Fibroblast of skin of left biceps (primary cell): ENCODE measurements at places on chromosomes 4 and X.

DNA sequence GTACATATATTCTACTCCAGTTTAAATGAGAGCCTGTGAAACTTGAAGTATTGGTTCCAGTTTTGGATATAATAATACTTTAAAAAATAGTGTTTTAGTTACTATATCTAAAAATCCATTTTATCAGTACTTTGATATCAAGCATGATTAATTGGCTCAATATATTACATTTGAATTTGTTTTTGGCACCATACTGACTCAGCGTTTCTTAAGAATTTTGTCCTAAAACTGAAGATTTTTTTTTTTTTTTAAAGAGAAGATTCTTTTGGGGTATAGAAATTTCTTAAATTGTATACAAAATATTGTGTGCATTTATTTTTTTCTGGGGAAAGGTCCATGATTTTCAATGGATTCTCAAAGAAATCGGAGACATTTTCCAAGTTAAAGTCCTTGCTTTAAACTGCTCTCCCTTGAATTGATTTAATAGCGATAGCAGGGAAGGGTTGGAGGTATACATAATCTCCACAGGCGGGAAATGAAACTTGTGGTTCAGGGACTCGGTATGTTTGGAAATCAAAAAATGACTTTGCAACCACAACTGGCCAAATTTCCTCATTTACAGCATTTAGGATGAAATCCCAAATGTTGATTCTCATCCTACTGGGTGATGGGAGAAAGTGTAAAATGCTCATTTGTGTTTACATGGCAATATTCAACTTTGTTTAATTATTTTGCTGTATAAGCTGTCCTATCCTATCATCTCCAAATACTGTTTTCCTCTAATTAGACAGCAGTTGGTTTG lies 62.3 kb downstream of the TMA16 start:
- no peak for DNase-seq

DNA sequence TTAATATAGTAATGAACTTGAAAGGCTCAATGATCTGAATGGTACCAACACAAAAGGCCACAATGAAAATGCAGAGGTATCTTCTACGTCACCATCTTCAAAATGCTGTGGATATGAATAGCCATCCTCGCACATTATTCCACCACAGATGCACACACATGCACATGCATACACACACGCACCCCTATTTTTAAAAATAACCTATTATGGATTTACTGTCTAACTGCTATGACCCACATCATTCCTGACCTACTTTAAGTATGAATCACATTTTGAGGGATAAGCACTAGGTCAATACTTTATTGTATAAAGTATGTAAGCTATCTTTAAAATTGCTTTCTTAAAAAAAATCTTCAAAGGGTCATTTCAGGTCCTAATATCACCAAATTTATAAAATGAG lies 24.4 kb upstream of the CORIN start:
- DNase-seq, result peak; percentile 54

- DNase-seq, result no peak
Measured at GRCh38 chrX:154987940-154988339, 34.6 kb downstream of the F8 start.

- no peak for DNase-seq
Measured at GRCh38 chr4:87489678-87490077, 39.5 kb downstream of the SPARCL1 start.
